Left lobe of liver (tissue), 2 donors: ENCODE measurements at places on chromosomes 1 and 21. TPM values are rescaled to one million over a fixed set of nuclear protein-coding genes. Genes with fewer than 3 reads are reported as not detected.

Gene PUM1
- 51.2 TPM for total RNA-seq

- DNase-seq, result no peak
These were observed 4.5 kb upstream of the SFT2D2 start for GRCh38 chr1:168221275-168221674.

DNA sequence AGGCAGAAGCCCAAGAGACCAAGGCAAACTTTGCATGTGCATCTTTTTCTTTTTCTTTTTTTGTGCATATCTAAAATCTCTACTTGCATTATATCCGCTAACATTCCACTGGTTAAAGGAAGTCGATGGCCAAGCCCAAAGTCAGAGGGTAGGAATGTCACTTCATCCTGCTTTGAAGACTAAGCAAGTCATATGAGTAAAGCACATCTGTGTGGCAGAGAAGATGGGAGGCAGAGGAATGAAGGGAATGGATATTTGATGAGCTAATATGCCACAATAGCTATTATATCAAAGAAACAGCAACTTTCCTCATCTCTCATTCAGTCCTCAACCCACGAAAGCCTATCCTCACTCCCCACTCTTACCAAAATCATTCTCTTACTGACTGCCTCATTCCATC lies 59.3 kb downstream of the RNF220 start:
- no peak for DNase-seq

GRCh38 chr1:1053022-1053421 lies 21.1 kb downstream of the RNF223 start:
- no peak for DNase-seq

DNA sequence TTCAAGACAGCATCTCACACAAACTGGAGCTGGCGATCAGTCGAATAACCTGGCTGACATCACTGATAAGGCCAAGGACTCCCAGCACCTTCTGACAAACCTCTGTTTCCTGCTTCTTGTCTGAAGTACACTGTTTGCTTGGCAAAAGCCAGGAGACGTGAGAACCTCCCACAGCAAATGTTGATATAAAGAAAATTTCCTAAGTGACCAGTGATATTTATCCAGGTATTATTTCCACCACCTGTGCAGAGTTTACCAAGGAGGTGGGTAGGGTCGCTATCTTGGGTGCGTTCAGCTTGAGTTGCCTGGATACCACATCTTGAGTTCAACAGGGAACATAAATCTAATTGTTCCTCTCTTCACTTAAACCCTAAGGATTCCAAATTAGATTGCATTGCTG lies 72.9 kb downstream of the SETD4 start:
- DNase-seq, result no peak

GRCh38 chr1:116577759-116578314 lies 7.0 kb upstream of the CD58 start:
- no peak for DNase-seq

- DNase-seq, result no peak
These were observed 123.7 kb upstream of the HMGB4 start for GRCh38 chr1:33740040-33740744.

- DNase-seq, result no peak
These were observed 2.8 kb upstream of the HPCAL4 start for GRCh38 chr1:39694026-39694425.
